Right lung (tissue), 10 donors: ENCODE measurements at places on chromosomes 1 and 21. TPM values are rescaled to one million over a fixed set of nuclear protein-coding genes. Genes with fewer than 3 reads are reported as not detected.

GRCh38 chr1:147539122-147539575 is 2.2 kb upstream of the BCL9 start:
- no peak for DNase-seq

DNA sequence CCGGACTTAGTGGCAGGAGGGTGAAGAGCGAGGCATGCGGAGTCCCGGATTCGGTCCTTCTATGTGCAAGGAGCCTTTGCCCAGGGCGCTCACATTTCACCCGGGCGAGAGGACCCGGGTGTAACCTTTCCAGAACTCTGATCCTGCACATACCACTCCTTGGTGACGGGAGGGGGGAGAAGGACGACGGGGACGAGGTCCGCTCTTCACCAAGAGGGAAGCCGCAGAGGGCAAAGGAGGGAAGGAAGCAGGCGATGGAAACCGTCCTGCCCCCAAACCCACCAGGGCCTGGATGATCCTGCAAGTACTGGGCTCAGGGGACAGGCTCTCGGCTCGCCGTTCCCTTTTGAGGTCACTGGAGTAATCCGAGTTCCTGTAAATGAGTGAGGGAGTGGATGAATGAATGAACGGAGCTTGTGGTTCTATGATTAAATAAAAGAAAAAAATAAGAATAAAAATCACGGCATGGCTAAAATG is 993 bp downstream of the SYPL2 start:
- DNase-seq: no peak

- DNase-seq: no peak
These were observed 107.3 kb downstream of the NTMT2 start for GRCh38 chr1:170252851-170253579.

DNA sequence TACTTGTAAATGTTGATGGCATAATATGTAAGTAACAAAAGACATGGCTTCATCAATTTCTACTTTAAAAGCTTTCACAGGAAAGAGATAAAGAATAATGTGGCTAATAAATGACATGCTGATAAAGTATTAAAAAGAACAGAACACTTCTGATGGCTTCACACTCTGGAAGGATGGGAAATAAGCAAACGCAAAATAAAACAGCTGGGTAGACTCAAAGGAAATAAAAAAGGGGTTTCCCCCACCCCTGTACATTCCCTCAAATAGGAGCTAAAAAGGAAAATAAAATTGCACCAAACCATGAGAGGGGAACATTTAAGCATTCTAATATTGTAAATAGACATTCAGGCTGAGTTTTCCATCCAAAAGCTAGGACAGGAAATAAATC is 27.0 kb upstream of the DYRK1A start:
- DNase-seq: no peak

DNA sequence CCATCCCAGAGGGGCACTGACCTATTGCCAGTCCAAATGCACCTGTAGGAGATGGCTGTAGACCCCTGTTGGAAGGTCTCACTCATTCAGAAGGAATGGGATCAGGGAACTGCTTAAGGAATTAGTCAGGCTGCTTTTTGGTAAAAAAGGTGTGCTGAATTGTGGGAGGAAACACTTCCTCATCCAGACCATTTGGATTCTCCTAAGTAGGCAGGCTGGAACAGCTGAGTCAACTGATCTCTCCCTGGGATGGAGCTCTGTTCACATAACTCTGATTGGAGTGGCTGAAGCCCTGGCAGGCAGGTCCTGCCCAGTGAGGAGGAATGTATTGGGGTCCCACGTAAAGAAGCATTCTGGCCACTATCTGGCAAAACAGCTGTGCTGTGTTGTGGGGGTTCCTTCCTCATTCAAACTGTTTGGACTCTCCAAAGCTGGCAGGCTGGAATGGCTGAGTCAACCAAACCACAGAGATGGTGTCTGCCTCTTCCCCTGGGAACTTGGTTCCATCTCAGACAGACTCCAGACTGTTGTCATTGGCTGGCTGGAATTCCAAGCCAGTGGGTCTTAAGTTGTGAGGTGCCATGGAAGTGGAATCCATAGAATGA is 70.7 kb upstream of the PDC start:
- no peak for DNase-seq

GRCh38 chr1:224513787-224514209 is 79.2 kb upstream of the WDR26 start:
- DNase-seq: peak; percentile 77

FMO4 gene
- 11.8 TPM for polyA plus RNA-seq

INSRR gene
- polyA plus RNA-seq: 0.12 TPM

CLCA4 gene
- not detected for polyA plus RNA-seq

EDEM3 gene
- 33.4 TPM for polyA plus RNA-seq
